ENCODE measurements at places on chromosomes 1 and 21.

- no peak for DNase-seq
These were observed 97.4 kb downstream of the FAM78B start for GRCh38 chr1:166069390-166069789.

DNA sequence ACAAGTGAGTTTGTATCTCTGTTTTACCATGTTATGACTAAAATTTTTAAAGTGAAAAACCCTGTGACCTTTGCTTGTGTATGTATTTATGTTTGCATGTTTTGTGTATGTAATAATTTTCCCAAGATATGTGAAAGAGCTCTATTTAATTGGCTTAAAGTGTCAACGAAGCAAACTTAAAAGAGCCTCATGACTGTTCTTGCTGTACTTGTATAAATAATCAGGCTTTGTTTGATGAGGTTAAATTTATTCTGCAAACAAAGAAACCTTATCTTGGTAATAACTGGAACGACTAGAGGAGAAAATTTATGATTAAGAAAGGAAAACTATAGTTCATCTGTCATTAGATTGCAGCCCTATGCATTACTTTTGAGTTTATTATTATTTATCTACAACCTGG is 6.6 kb downstream of the GBP7 start:
- DNase-seq: no peak

- no peak for DNase-seq
These were observed 32.1 kb downstream of the IL12RB2 start for GRCh38 chr1:67339623-67340343.

DNA sequence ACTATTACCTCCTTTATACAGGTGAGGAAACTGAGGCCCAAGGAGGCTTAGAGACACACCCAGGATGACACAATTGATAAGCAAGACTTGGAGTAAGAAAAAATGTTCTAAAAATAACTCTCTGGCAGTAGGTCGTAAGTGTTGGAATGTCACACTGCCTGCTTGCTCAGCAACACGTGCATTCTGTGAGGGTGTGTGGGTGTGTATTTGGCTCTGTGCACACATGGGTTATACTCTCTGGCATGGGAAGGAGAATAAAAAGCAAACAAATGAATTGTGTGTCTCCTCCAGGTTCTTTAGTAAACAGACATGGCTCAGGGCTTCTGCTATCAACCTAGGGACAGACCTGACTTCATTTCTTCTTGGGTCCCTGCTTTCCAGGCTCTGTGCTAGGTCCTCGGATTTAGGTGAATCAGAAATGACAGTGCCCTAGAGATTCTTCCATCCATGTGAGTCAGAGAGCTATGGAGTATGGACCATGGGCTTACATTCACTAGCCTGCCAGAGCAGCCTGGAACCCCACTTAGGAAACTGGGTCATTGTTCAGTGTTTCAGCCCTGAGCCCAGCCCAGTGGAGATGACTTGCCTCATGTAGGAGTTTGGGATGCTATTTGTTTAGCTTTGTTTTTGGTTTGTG is 72.4 kb downstream of the ELAVL4 start:
- no peak for DNase-seq

- no peak for DNase-seq
These were observed 91.9 kb downstream of the NFIA start for GRCh38 chr1:61174060-61174795.

GRCh38 chr1:97693601-97694000 is 227.2 kb downstream of the DPYD start:
- no peak for DNase-seq
